ELR (cell line): ENCODE measurements at places on chromosomes 6 and 20.

DNA sequence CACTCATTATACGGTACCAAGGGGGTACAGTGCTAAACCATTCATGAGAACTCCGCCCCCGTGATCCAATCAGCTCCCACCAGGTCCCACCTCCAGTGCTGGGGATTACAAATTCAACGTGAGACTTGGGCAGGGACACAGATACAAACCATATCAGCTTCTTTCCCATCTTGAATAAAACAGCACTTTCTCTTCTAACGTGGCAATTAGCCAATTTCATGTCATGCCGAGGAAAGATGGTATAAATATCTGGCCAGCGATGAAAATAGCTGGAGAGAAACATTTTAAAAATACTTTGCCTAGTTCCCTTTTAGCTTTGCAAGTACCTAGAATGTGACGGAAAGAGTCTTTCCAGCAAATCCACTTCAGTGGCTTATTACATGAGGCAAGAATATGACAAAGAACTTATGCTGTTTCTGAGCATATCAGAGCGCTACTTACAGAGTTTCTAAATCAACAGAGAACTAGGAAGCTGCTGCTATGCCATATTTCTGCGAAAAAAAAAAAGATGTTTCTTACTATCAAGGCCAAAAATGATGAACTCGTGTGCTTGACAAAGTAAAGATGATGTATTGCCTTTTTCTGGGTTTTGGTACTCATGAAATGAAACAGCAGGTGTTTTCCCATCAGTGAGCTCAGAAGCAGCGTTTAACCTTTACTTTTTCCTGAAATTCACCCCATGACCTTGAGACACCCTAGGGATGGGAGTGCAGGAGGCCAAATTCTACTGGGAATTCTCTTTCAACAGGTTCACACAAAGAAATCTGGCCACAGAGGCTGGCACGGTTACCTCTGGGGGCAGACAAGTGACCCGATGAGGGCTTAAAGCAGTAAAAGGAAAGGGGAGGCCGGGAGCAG, 37.9 kb downstream of the AGPAT4 start:
- DNase-seq = no peak

DNA sequence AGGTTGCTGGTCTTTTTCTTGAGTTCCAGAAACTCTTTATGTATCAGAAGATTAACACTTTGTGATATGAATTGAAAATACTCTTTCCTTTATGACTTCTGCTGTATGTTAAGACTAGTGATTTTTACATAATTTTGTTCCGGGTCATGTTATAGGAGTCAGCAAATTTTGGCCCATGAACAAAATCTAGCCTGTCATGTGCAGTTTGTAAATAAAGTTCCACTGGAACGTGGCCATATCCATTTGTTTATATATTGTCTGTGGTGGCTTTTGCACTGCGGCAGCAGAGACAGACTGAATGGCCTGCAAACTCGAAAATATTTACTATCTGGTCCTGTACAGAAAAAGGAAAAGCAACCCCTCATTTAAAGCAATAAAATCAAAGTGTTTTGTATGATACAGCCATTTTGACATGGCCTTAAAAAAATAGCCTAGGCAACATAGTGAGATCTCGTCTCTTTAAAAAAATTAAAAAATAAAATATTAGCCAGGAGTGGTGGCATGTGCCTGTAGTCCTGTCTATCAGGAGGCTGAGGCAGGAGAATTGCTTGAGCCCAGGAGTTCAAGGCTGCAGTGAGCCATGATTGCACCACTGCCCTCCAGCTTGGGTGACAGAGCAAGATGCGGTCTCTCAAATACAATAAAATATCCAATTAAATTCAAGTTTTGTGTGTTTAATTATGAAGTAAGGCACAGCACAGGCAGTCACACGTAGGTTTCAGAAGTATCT, 36.9 kb downstream of the SNX9 start:
- DNase-seq = no peak

- DNase-seq = no peak
Observed at GRCh38 chr6:160122744-160123143, 1.1 kb downstream of the SLC22A1 start.

- peak; percentile 87 for DNase-seq
Observed at GRCh38 chr6:5260111-5260620, 584 bp downstream of the LYRM4 start.

DNA sequence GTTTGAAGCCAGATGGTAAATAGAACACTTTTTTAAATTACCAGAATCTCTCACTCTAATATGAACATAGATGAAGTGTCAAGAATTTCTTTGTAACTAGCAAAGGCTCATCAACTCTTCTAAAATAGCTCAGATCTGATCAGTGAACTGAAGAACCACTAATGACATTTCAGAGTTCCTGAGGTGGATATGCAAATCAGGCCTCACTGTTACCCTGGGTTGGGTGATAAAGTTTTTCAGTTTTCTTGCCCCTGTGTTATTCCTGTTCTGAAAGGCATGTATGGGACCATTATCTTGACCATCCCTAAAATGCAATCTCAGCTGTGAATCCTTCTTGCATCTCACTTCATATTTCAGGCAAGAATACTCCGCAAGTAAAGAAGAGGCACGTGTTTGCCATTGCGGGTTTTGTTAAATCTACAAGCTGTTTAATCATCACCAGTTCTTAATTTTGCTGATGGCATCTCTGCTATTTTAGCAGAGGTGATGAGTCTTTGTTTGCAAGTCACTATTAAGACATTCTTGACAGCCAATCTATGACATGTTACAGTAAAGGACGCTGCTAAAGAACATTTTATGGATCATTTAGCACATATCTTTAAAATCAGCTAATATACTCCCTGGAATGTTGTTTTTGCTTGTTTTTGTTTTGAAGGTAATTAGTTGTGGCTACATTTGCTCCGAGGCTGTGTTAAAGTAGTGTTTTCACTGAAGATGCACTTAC, 47.9 kb downstream of the KHDC1L start:
- no peak for DNase-seq

DNA sequence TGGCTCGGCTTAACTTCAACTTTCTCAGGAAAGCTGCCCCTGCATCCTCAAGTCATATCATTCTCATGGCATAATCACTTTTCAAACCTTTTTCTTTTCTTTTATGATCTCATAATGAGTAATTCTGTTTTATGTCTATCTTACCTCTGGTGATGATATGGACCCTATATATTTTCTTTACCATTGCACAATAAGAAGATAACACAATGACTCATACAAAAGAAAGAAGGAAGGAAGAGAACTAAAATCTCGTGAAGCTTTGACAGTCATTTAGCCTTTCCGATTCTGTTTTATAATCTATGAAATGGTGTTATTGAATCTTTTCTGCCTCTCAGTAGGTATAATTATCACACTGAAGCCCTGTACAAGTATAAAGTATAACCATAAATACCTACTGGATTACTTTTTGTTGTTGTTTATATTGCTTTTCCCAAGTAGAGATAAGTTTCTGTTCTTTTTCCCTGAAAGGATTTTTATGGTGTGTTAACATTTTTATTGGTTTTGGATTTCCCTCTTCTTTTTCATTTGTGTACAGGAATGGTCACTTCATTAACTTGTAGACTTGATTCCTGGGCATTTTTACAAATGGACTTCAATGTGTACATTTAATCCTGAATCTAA, 300.9 kb downstream of the LAMA2 start:
- peak; percentile 84 for DNase-seq

DNA sequence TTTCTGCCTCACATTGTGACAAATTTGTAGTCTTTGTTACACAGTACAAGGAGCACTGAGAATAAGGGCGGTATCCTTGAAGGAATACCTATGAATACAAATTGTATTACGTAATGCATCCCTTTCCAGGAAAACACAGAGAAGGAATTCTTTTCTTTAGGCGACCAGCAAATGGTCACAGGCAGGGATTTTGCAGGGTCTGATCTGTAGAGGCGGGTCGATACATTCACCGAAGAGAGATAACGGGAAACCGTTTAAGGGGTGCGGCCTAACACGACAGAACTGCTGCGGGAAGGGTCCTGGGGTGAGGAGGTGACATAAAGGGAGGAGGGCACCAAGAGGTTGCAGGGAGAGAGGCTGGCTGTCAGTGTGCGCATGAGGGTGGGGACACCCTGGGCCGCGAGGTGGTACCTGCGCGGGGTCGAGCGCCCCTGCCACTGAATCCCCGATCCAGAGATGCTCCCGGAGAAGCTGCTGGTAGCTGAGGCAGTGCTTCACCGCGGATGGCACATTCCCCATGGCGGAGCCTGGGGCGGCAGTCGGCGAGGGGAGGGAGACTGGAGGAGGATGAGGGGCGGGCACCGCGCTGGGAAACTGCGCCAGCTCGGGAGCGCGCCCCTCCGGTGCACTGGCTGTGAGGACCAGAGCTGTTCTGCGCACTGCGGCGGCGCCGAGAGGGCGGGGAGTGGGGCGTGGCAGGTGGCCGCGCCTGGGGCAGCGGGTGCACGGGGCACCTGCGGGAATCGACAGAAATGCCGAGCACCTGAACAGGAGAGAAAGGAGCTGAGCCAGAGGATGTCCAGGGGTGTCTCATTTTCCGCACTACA, at the start of gene HMGCLL1:
TSS of gene HMGCLL1 (minus strand) at position 656 of the 827 bp plus-strand sequence. CDS start at position 519, 137 bp downstream.
- peak; percentile 11 for DNase-seq

GRCh38 chr6:42038163-42038562, 12.2 kb upstream of the TAF8 start:
- DNase-seq = no peak

- DNase-seq = peak; percentile 24
Observed at GRCh38 chr20:51640743-51641142, 98.2 kb upstream of the NFATC2 start.

- DNase-seq = no peak
Observed at GRCh38 chr6:90874931-90875330, 288.1 kb upstream of the MAP3K7 start.

DNA sequence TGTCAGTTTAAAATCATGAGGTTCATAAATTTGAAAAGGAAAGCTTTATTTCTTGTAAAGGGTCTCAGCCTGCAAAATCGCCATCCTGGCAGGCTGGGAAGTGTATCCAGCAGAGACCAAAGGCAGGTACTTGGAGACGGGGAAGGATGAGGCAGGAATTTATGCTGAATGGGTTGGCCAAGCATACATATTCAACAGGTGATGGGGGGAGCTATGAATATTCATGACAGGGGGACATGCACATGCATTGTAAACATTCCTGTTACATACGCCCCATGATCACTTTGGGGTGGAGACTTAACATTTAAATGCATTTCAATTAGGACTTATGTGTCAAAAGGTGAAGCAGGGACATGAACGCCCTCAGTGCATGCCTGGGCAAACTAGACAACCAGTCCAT, 9.8 kb upstream of the SLC22A1 start:
- DNase-seq = no peak

GRCh38 chr6:14876778-14877613, 368.9 kb upstream of the JARID2 start:
- DNase-seq = peak; percentile 95

DNA sequence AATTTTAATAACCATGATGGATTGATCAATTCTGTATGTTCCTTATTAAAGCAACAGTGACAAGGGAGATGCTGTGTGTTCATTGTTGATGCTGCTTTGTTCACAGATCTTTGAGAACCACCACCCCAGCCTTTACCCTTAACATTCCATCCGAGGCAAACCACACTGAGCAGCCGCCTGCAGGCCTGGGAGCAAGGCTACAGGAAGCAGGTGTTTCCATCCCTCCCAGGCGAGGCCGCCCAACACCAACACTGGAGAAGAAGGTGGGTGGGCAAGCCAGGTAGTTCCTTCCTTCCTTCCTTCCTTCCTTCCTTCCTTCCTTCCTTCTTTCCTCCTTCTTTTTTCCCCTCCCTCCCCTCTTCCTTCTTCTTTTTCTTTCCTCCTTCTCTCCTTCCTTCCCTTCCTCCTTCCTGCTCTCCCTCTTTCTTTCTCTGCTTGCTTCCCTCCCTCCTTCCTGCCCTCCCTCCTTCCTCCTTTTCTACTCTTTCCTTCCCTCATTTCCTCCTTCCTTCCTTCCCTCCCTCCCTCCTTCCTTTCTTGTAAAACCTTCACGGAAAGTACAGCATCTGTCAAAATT, 13.7 kb downstream of the TTLL2 start:
- no peak for DNase-seq

DNA sequence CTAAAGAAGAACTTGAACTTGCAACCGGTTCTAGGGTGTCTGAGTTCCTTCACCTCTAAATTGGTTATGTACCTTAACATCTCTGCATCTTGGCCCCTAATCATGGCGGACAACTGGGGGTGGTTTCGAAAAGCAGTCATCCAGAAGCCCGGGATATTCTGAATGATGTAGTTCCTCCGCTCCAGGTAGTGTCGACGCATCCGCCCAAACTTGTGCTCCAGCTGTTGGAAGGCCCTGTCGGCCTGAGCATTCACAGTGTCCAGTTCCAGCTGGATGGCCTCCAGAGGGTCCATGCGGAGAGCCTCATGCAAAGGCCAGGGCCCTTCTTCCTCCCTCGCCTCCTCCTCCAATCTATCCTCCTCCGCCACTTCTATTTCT, 887 bp downstream of the TSPYL1 start:
- peak; percentile 47 for DNase-seq

GRCh38 chr6:3139090-3139903, 18.0 kb downstream of the TUBB2A start:
- DNase-seq = peak; percentile 88

DNA sequence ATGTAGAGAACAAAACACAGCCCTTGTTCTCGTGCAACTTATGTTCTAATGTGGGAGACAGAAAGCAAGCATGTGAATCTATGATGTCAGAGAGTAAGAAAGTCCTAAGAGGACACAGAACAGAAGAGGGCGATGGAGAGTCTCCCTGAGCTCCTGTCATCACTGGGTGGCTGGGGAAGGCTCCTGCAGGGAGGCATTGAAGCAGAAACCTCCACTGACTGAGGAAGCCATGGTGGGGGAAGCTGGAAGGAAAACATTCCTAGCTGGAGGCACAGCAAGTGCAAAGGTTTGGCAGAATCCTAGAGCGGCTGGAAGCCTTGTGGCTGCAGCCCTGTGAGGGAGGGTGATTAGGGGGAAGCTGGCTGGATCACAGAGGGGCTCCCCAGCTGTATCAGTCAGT, 248.0 kb downstream of the CDH26 start:
- DNase-seq = peak; percentile 68
